ENCODE measurements at places on chromosomes 1 and 21.

DNA sequence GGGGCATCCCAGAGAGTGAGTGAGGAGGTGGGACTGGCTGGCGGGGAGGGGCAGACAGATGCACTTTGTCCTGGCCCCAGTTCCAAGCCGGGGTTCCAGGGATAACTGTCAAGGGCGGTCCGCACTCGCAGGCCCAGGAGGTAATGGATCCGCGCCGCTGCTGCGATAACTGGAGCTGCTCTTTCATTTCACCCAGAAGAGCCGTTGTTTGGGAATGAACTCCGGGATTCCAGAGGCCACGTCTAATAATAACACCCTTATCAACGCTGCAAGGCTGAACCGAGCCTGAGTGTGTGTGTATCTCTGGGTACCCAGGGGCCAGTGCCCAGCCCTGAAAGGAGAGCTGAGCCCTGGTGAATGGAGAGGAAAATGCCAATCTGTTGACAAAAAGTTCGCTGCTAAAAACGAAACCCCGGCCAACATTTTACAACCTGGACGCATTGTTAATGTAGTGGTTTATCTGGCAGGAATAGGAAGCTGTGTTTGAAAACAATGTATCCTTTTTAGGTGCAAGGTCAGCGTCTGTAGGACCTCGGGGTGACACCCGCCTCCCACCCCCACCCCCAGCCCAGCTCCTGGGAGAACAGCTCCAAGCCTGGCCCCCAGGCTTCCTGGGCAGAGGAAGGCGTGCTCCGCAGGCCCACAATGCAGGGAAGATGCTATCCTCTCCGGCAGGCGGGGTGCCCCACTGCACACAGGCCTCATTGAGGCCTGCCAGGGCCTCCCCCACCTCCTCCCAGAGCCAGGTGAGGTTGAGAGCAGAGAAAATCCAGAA, 119.7 kb downstream of the PROX1 start:
- no peak for DNase-seq

DNA sequence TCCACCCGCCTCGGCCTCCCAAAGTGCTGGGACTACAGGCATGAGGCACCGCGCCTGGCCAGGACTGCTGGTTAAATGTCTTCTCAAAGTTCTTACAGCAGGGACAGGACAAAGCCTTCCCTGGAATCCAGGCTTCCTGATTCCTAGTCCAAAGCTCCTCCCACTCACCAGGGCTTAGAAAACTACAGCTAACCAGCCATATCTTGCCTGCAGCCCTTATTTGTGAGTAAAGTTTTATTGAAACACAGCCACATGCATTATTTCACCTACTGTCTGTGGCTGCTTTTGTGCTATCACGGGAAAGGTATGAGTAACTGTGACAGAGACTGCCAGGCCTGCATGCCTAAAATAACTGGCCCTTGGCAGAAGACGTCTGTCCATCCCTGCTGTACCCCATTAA, 24.4 kb downstream of the TMCO4 start:
- no peak for DNase-seq

DNA sequence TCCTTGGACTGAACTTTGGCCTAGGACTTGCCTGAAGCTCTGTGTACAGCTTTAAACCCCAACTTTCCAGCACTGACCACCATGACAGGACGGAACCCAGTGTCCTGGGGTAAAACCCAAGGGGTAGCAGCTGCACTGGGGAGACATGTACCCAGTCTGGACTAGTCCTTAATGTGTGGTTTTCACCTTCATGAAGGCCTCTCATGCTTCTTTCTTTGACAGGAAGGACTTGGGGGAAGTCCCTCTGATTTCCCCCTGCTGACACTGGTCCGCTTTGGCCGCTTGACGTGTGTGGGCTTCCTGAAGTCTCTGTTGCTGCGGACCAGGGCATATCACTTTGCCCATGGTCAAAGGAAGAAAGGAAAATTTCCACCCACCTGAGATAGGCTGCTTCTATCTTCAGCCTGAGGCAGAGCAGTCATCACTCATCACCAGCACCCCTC, 66.3 kb upstream of the PRDX6 start:
- DNase-seq: peak; percentile 70

GRCh38 chr1:165539306-165539705, 4.5 kb upstream of the LRRC52 start:
- DNase-seq: peak; percentile 9

- no peak for DNase-seq
Observed at GRCh38 chr1:64417803-64418202, 52.1 kb upstream of the CACHD1 start.

GRCh38 chr1:162397943-162398560, 13.9 kb downstream of the SH2D1B start:
- no peak for DNase-seq

- DNase-seq: no peak
Observed at GRCh38 chr1:2574350-2574749, 12.2 kb upstream of the PRXL2B start.

DNA sequence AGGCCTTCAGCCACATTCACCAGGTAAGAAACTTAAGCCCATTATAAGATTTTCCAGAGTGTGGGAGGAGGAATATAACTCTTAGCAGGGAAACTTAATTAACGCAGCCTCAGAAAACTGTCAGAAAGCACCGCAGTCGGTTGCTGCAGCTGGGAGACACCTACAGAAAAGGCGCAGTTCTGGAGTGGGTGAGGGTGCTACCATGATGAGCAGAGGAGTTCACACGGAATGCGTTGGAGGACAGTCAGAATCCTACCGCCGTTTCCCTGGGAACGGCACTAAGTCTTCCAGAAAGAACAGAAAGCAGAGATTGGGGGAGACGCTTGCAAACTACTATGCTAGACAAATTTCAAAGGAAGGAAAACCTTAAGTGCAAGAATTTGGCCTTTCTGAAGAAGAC, 6.4 kb downstream of the ACTN2 start:
- DNase-seq: no peak

DNA sequence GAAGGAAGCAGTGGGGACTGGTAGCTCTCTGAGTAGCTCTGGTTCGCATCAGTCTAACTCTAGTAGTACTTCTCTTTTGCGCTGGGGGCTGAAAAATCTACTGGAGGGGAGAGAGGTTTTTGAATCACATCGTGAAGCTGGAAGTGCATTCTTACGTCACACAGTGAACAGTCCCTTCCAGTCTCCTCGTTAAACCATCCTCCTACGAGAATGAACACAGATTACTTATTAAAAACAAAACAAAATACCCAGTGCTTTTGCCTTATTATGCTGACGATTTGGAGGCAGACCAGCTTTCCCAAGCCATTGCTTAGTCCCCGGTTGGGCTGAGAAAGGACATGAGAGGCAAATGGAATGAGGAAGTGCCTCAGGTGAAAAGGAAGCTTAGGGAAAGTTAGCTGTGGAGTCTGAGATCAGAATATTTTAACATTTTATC, 16.1 kb downstream of the HUNK start:
- no peak for DNase-seq

DNA sequence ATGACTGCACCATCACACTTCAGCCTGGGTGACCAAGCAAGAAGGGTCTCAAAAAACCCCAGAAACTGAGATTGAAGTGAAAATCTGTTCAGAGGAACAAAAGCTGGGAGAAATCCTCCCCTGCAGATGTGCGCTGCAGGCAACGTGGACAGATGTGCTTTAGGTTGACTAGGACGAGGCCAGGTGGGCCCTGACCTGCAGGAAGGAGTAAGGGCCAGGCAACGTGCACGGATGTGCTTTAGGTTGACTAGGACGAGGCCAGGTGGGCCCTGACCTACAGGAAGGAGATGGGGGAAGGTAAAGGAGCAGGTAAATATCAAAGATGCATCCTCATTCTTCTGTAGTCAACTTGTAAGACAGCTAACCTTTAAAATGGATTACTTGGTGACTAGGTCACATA, 2.5 kb upstream of the KRTAP12-1 start:
- DNase-seq: no peak

GRCh38 chr1:207463021-207463420, 8.9 kb downstream of the CR2 start:
- peak; percentile 19 for DNase-seq

DNA sequence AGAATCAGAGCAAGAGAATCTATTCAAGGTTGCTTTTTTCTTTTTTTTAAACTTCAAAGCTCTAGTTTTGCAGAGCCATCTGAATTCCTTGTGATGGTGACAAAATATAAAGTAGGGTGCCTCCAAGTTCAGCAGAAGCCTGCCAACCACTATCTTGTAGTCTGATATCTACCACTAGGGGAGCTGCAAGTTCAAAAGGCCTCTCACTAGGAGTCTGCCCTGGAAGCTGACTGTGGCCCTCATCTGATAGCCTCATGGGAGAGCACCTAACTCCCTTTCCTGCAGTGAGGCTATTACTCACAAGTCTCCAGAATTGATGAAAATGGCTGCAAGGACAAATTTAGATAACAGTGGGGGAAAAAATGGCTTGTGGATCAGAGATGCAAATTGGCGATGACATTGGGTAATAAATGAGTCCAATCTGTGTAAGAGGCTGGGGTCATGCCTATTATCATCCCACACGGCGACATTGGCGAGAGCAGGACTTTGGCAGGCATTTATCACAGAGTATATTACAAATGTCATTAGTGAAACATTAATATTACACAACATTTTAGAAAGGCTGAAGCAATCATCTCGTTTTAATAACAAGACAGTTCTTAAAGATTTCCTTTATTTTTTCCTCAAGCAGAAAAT, 10.7 kb upstream of the ZP4 start:
- DNase-seq: peak; percentile 3

- DNase-seq: no peak
Observed at GRCh38 chr1:63931468-63931867, 157.7 kb downstream of the ROR1 start.

- DNase-seq: no peak
Observed at GRCh38 chr1:216331211-216331610, 92.0 kb downstream of the USH2A start.

DNA sequence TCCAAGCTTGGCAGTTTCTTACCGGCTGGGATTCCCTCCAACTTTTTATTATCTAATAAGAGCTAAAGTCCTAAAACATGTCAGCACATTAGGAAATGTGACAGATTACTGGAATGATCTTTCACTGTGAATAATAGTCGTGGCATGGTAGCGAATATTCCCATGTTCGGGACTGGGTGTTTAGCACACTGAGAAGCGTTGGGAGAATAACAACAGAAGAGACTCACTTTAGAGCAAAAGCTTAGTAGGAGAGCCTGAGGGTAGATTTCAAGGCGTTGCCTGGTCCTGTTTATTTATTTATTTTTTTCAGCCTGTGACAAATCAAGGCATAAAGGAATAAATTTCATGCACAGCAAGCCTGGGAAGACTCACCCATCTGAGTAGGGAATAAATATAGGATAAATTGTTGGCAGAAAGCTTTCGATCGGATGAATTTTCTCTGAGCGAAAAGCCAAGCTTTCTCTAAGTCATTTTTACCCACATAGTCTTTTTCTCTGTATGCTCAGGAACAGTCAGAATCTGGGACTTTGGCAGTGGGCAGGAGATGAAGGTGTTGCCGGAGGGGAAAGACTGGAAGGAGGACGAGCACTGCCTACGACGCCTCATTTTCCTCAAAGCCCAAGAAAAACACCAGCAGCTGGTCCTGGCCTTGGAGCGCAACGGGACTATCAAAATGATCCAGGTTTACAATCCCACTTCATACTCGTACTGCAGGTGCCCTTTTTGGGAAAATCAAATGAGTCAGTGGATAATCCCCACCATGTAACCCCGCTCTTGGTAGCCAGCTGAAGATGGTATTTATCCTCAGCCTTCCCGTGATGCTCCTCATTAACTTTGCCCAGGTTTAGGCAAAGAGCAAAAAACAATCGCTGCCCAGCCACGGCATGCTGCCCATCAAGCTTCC, 97.2 kb downstream of the WDR64 start:
- DNase-seq: no peak

GRCh38 chr1:91768786-91769725, 116.9 kb downstream of the TGFBR3 start:
- no peak for DNase-seq

GRCh38 chr1:107653005-107653404, 312.0 kb downstream of the VAV3 start:
- DNase-seq: no peak

- no peak for DNase-seq
Observed at GRCh38 chr1:211581526-211581925, 2.6 kb upstream of the SLC30A1 start.

GRCh38 chr1:119948342-119949214, 52.3 kb upstream of the ADAM30 start:
- peak; percentile 83 for DNase-seq

DNA sequence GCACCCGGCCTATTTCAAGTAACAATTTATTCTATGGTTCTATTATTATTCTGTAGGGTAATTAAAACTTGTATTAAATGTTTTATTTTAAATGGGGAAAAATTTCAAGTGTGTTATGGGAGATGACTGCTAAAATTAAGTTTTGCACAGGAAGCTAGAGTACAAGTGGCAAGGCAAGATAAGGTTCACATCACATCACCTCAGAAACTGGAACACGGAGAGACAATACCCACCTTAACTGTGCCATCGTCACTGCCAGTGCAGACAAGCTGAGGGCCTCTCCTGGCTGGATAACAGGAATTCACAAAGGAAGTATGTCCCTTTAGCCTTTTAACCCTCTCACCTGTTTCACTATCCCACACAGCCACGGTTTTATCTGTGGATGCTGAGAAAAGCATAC, 7.6 kb downstream of the SNRNP40 start:
- no peak for DNase-seq

DNA sequence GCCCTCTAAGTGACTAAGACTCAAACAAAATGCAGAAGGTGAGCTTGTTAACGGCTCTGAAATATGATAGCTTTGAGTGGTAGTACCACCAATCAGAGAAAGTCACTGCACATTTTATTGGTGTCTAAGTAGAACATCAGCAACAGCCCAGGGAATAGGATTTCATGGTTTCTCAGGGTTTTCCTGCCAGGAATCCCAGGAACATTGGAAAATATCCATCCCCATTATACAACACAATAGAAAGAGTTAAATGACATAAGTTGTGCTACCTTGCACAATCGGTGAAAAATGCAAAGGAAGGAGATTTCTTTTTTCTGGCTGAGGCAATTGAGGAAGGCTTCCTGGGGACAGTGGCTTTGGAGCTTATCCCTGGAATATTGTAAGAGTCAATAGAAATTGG, 283.1 kb downstream of the HLX start:
- DNase-seq: peak; percentile 17

DNA sequence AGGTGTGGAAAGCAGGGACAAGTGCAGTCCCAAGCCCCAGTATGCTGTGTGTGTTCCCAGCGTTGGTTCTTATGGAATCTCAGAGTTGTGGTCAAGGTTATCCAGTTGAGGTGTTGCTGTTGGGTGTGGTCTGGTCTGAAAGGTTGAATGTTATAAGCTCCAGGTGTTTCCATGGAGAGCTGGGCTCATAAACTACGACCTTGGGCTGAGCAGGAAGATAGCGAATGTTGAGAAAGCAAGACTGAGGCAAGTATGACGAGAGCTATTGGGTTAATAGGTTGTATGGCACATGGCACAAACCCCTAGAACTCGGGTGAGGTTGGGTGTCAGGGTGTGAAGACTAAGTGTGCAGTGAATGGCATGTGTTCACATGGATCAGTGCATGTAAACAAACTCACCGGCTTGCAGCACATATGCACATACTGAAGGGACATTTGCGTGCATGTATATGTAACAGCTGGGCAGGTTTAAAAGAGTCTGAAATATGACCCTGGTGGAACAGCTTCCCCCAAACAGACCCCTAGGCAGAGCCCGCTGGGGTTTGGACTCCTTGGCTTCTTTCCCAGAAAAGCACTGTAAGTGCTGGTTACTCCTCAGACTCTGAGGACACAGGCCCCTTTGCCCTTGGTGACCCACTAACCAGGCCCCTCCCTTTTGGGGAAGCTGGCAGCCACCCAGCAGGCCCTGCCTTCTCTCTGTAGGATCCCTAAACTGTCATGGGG, 117.5 kb downstream of the NAV1 start:
- DNase-seq: peak; percentile 24

- DNase-seq: no peak
Observed at GRCh38 chr1:183702087-183702812, 49.1 kb upstream of the APOBEC4 start.

Data from suppressor macrophage (primary cell).